ENCODE measurements at places on chromosomes 3 and 15. TPM values are rescaled to one million over a fixed set of nuclear protein-coding genes. Genes with fewer than 3 reads are reported as not detected.

The DNAJA4 gene
- total RNA-seq, result not detected

The PRR23E gene
- not detected for total RNA-seq

The CCDC54 gene
- not detected for total RNA-seq

The CMC1 gene
- 51.3 TPM for total RNA-seq

The RBP2 gene
- total RNA-seq, result not detected

The ERICH6 gene
- 0.07 TPM for total RNA-seq

The TTLL3 gene
- total RNA-seq, result 6.4 TPM

The AHSG gene
- total RNA-seq, result not detected

The FETUB gene
- total RNA-seq, result 0.12 TPM

The MYRIP gene
- total RNA-seq, result not detected

The KLHL40 gene
- not detected for total RNA-seq

The ZDHHC3 gene
- total RNA-seq, result 38.7 TPM

The WNT5A gene
- 0.64 TPM for total RNA-seq

The FBXO45 gene
- total RNA-seq, result 7.0 TPM

The B2M gene
- total RNA-seq, result 438 TPM

The ZNF774 gene
- 1.4 TPM for total RNA-seq

The ABHD17C gene
- total RNA-seq, result 48.8 TPM

The VWA5B2 gene
- 0.38 TPM for total RNA-seq

The CCDC9B gene
- total RNA-seq, result 18.3 TPM

The SCN5A gene
- 1.3 TPM for total RNA-seq

The SLC9C1 gene
- not detected for total RNA-seq

The EPHB3 gene
- total RNA-seq, result 0.37 TPM

The PCBP4 gene
- total RNA-seq, result 11.7 TPM

The TMEM202 gene
- total RNA-seq, result not detected

The VEPH1 gene
- 0.07 TPM for total RNA-seq

The MED12L gene
- total RNA-seq, result 0.66 TPM

The GFM1 gene
- total RNA-seq, result 42.0 TPM

The AADAC gene
- 20.8 TPM for total RNA-seq

The NME9 gene
- not detected for total RNA-seq

The MAN2A2 gene
- 30.6 TPM for total RNA-seq

The CAPN3 gene
- total RNA-seq, result 0.21 TPM

The CP gene
- total RNA-seq, result 6.5 TPM

The LIPC gene
- total RNA-seq, result 0.16 TPM

The SLC24A5 gene
- total RNA-seq, result not detected

The SPTSSB gene
- total RNA-seq, result not detected

The SNX4 gene
- 20.0 TPM for total RNA-seq

The PTH1R gene
- total RNA-seq, result 0.28 TPM

The FILIP1L gene
- 0.08 TPM for total RNA-seq

The ACSBG1 gene
- 0.20 TPM for total RNA-seq

The FANCD2OS gene
- not detected for total RNA-seq

The SEMA4B gene
- 160 TPM for total RNA-seq

The LXN gene
- total RNA-seq, result 81.7 TPM

The JMJD7 gene
- total RNA-seq, result 3.1 TPM

The RHOV gene
- total RNA-seq, result 5.3 TPM
